Fibroblast of skin of left quadriceps (primary cell): ENCODE measurements at places on chromosomes 2 and 18.

- DNase-seq: peak; percentile 40
These were observed 56.1 kb upstream of the SLC35G4 start for GRCh38 chr18:11553098-11553940.

DNA sequence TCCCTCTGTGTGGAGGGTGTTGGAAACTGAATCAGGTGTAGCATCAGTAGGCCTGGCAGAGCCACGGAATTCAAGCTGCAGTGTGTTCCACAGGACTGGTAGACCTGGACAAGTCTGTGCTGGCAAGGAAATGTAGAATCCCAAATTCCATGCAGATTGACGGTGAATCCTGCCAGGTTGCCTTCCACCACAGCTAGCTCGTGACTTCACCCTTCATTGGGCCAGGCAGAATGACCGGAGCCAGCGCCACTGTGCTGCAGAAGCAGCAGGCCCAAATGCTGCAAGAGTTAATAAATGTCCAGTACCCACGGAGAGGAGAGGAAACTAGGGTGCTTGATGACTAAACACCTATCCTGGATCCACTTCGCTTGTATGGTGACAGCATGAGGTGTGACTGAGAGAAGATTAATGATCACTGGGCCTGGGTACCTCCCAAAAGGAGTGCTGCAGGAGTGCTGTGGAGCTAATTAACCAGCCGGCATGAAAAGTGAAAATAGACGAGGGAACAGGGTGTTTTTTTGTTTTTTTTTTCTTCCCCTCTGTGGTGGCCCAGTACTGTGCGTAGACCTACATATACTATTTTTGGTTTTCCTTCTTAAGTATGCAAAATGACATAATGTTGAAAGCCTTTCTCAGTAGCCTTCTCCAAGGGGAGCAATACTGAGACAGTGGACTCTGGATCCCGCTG, 122.2 kb downstream of the TANC1 start:
- no peak for DNase-seq

GRCh38 chr2:177553176-177553884, 160.8 kb downstream of the AGPS start:
- DNase-seq: no peak

DNA sequence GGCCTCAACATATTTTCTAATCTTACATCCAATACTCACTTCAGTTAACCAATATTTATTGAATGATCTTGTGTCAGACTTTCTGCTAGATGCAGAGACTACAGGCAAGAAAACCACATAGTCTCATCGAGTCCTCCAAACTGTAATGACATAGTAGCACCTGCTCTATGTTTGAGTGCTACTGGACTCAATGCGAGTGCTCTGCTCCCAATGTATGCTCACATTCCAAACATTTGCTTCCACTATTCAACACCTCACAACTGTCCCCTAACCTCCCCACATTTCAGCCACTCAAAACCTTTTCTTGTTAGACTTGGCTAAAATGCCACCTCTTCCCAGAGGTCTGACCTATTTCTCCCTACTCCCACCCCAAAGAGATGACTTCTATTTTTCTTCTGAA, 65.2 kb downstream of the SLC66A3 start:
- no peak for DNase-seq

GRCh38 chr18:11035814-11036495, 113.4 kb downstream of the PIEZO2 start:
- no peak for DNase-seq

DNA sequence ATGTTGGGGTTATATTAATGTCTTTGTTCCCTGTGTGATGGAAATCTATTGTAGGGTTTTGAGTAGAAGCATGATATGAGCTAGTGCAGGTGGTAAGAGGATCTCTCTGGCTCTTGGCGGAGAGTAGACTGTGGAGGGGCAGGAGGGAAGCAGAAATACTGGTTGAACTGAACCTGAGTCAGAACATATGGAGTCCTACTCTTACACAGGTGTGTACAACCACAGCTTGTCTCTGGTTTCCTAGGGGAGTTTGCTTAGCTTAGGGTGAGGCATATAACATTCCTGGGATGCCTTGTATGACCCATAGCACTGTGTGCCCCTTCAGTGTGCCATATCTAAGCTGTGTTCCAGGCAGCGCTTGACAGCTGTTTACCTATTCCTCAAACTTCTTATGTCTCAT, 97.3 kb upstream of the GCFC2 start:
- no peak for DNase-seq

DNA sequence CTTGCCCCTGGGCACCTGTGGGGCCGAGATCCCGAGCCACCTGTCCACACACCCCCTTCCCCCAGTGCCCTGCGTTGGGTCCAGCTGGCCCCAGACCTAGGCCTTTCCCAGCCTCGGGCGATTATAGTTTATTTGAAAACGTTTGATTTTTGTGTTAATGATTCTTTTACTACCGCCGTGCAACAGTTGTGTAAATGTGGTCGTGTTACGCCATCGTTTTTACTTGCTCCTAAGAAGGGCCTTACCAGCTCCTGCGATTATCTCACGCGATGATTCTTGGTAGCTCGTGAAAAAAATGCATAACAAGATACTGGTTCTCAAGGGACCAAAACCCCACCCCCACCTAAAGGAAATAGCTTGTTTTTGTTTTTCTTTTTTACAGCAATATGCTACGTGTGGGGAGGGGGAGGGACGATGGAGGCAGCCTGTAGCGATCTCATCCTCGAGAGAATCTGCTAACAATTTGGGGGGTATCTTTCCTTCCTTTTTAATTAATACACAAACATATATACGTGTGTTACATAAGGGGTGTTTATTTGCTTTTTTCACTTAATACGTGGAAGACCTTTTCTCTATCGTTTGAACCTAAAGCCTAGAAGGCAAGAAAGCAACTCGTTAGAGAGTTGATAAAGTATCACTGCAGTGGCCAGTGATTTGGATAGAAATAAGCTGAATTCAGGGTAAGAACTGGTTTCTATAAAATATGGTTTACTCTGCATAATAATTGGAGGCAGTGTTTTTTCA, 1.0 kb downstream of the ZDBF2 start:
- DNase-seq: peak; percentile 4

- DNase-seq: no peak
These were observed 83.5 kb downstream of the PRKCE start for GRCh38 chr2:45734952-45735351.

DNA sequence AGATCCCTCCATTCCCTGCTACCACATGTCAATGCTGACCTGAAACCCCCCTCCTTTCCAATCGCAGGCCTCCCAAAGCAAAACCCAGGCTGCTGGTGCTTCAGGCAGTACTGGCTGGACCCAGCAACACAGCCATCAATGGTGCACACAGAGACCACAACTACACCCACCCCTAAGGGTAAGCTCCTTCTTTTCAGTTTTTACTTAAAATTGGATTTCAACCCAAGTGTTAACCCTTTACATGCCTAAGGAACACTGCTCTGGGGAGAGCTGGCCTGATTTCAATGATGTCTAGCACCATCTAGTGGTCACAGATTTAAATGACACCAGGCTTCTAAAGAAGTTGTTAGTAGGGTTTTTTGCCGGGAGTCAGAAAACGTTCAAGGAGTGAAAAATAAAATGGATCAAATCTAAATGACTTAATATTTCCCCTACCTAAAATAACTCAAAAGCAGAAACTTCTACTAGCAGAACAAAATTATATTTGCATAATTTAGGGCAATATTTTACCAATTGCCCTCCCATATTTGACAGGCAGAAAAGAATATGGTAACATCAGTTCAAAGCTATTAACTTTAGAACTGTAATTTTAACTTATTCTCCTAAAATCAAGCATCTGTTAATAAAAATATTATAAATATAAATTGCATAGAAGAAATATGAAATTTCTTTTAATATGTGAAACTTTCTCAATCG, 24.6 kb downstream of the FECH start:
- DNase-seq: peak; percentile 22

DNA sequence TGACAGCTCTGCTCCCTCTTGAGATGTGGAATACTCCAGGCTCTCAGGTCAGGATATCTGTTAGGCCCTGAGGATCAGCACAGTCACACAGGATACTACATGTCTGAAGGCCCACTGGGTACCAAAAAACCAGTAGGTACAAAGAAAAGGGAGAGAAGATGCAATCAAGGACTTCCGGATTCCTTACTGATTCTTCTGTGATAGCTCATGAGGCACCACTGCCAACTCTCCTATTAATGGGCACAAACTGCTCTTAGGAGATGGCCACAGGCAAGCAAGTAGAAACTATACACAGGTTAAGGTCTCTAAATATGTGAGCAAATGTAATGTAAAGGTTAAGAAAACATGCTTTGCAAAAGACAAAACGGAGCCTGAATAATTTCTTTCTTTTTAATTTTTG, 3.5 kb downstream of the TMEM127 start:
- no peak for DNase-seq

- DNase-seq: peak; percentile 31
These were observed 67.5 kb downstream of the PDK1 start for GRCh38 chr2:172623249-172623965.

DNA sequence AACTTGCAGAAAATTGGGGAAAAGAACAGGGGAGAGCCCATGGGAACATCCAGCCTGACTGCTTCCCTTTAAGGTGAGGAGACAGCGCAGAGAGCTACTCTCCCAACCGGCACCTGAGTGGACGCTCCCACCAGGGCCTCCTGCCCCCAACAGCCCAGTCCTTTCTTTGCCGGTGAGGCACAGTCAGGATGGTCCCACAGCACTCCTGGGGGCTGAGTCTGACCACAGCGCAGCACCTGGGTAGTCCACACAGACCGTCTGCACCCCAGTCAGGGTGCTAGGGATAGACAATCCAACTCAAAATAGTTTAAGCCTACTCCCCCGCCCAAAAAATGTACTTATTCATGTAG, 74.5 kb downstream of the MEX3C start:
- DNase-seq: no peak

GRCh38 chr2:235773188-235773928, 279.5 kb downstream of the AGAP1 start:
- no peak for DNase-seq

DNA sequence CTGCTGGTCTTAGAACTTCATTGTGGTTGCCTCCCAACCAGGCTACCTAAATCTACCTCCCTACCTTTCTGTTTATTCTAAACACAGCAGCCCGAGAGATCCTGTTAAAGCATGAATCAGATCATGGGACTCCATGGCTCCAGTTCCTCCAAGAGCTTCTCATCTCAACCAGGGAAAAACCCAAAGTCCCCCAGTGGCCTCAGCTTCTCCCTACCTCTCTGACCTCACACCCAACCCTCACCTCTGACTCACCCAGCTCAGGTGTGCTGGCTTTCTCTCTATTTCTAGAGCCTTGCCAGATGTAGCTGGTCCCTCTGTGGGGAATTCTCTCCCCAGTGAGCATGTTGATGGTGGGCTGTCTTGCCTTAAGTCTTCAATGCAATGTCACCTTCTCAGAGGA, 93.8 kb upstream of the COPS8 start:
- no peak for DNase-seq

DNA sequence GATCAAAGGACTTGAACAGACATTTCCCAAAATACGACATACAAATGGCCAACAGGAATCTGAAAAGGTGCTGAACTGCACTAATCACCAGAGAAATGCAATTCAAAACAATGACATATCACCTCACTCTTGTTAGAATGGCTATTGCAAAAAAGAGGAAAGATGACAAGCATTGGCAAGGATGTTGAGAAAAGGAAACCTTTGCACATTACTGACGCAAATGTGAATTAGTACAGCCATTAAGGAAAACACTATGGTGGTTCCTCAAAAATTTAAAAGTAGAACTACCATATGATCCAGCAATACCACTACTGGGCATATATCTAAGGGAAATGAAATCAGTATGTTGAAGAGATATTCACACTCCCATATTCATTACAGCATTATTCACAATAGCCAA, 57.7 kb upstream of the ASPRV1 start:
- no peak for DNase-seq

DNA sequence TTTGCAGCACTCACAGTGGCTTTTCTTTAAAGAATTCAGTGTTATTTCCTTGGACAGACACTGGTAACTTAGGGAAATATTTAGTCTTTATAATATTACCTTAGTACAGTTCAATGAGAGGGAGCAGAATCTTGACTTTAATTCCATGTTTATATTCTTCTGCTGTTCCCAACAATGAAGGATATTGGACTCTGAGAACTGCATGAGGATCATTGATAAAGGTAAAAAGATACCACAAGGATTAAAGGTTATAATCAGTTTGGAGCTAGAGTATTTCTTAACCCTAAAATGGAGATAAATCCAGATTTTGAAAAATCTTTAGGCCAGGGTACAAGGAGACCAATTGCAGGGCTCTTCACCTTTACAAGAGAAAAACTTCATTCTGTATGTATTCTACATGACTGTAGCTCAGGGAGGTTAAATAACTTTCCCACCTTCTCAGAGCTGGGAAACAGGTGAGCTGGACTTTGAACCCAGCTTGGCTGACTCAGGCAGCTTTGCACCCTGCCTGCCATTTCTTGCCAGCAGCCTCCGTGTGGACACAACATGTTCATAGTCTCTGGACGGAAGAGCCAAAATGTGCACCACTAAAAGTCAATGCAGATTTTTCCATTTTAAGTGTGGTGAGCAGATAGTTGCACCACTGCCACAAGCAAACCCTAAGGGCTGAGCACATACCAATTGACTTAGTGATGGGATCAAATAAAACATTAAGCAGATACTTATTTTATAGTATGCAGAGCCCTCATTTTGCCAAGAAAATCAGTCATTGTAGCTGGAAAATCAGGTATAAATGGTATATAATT, 26.7 kb downstream of the UPP2 start:
- DNase-seq: no peak

DNA sequence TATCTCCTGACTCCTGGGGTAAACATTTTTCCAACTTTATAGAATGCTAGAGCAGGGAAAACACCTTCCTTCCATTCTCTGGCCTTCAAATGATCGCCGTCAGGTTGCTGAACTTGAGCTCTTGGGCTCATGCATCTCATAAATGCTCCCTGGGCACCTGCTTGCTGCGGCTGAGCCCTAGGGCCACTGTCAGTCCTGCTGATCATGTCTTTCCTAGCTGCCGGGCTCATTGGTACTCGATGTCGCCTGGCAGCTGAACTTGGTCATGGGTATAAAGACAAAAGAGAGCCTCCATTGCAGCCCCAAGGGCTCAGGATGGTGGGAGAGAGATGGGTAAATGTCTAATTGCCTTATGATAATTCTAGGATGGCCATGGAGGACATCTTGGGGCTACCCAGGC, 80.6 kb downstream of the HS1BP3 start:
- DNase-seq: no peak
